ENCODE measurements at places on chromosomes 2 and 18. TPM values are rescaled to one million over a fixed set of nuclear protein-coding genes. Genes with fewer than 3 reads are reported as not detected.

DNA sequence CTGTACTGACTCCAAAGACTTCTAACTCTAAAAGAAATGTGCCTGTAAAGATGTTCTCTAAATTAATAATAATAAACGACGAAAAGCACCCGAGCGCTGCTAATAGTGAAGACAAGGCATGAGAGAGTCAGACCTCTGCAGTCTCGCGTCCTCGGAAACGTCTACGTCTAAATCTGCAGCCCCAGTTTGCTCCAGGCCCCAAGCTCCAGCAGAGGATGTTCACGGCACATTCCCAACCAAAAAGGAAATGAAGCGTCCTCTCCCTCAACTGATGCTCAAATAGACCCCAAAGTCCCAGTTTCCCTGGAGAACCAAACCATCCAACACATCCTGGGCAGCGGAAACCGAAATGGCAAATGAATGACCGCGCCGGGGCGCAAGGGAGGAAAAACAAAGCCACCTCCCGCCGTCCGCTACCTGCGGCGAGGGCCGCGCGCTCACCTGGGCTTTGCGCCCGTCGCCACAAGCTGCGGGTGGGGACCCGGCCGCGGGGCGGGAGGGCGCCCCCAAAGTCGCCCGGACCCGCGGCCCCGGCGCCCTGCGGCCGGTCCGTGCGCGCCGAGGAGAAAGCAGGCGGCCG lies 47.1 kb upstream of the CCDC150 start:
- peaks cover 14% of the 10 kb centered on the region for H3K4me1 ChIP-seq
- DNase-seq: peak; percentile 32
- no peaks in the 10 kb centered on the region for H3K36me3 ChIP-seq
- H3K4me3 ChIP-seq: peak overlapping the region; percentile 78

DNA sequence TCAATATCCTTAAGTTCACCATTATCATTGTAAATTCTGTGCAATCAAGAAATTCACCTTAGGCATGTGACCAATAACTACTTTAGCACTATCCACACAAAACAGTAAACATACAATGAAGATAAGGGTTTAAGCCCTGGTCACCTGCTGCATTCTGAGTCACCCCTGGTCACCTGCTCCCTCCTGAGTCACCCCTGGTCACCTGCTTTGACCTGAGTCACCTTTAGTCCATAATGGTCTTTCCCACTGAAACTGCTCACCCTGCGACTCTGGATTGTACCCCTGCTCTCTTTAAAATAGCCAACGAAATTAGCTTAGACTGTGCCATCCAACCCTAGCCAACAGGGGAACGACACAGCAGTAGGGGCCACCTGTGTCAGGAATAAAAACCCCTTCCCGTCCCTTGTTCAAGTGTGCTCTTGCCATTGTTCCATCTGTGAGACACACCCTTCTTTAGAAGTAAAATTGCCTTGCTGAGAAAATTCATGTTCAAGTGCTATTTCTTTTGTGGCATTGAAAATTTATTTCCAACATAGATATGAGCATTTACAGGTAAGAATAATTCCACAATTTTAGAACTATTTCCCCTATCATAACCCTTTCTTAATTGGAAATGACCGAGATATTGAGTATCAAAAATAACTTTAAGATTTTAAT lies 902.8 kb downstream of the DSC3 start:
- DNase-seq: no peak
- no peaks in the 10 kb centered on the region for H3K4me1 ChIP-seq
- no peak overlapping the region for H3K4me3 ChIP-seq
- no peaks in the 10 kb centered on the region for H3K36me3 ChIP-seq
- H3K27me3 ChIP-seq: no peaks in the 10 kb centered on the region
- no peak overlapping the region for H3K27ac ChIP-seq

- no peak overlapping the region for H3K27ac ChIP-seq
- no peaks in the 10 kb centered on the region for H3K27me3 ChIP-seq
- no peaks in the 10 kb centered on the region for H3K36me3 ChIP-seq
- H3K4me1 ChIP-seq: peaks cover 13% of the 10 kb centered on the region
- DNase-seq: peak; percentile 36
Measured at GRCh38 chr2:207692206-207693065, 19.0 kb upstream of the CCNYL1 start.

DNA sequence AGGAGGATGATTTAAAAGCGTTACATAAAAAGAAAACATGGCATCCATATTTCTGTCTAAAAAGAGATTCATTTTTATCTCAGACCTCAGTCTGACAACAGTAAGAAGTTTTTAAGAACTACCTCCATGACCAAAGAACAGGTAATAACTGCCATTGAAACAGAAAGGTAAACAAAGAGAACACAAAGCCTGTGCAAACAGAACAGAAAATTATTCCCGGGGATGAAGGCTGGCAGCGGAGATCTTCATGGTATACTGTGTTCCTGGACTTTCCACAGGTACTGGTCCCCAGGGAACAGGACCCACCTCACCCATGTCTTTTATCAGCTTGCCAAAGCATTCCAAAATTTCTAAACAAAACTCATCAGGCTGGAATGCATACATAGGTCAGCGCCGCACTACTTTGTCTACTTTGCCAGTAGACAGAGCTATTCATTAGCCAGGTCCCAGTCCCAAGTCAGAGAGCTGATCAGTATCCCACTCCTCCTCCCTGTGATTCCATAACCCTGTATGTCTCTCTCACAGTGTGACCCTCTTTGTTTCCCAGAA lies 277.3 kb downstream of the MBD2 start:
- H3K27me3 ChIP-seq: no peaks in the 10 kb centered on the region
- H3K36me3 ChIP-seq: no peaks in the 10 kb centered on the region
- no peak for DNase-seq
- H3K4me1 ChIP-seq: no peaks in the 10 kb centered on the region
- H3K4me3 ChIP-seq: no peak overlapping the region

- H3K27me3 ChIP-seq: no peaks in the 10 kb centered on the region
- DNase-seq: no peak
- peaks cover 3% of the 10 kb centered on the region for H3K4me1 ChIP-seq
- H3K27ac ChIP-seq: no peak overlapping the region
Measured at GRCh38 chr2:8630676-8631464, 51.0 kb upstream of the ID2 start.

DNA sequence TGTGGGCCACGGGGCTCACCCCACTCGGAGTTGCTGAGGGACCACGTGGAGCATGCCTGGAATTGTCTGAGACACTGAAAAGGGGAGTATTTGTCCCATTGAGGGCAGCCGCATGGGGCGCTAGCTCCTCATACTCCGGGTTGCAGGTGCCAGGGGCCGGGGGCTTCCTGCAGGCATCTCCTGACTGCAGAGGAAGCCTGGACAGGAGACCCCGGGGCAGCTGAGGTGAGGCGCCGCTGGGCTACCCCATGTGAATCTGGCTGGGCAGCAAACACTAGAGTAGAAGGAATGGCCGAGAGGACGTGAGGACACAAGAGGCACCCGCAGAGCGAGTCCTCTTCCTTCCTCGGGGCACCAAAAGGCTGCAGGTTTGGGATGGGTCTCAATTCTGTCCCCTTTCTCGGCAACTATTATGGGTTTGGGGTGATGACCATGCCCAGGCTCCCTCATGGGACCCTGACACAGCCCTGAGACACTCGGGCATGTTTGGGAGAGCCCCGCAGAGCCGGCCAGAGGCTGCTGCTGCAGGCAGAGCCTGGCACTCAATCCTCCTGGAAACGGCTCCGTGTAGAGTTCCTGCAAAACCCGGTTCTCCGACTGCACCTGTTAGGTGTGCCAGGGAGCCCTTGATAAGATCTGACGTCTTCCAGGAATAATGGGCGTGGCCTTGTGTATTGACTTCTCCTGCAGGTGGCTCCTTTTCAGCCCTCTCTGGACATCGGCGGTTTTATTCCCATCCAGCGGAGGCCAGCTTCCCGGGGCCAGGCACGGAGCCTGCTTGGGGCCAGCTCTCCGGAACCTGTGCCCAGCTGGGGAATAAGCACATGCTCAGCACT lies 77.0 kb downstream of the CTIF start:
- H3K4me3 ChIP-seq: no peak overlapping the region
- peaks cover 11% of the 10 kb centered on the region for H3K36me3 ChIP-seq
- no peak for DNase-seq
- H3K4me1 ChIP-seq: peaks cover 51% of the 10 kb centered on the region

The TBR1 gene
- total RNA-seq: not detected

DNA sequence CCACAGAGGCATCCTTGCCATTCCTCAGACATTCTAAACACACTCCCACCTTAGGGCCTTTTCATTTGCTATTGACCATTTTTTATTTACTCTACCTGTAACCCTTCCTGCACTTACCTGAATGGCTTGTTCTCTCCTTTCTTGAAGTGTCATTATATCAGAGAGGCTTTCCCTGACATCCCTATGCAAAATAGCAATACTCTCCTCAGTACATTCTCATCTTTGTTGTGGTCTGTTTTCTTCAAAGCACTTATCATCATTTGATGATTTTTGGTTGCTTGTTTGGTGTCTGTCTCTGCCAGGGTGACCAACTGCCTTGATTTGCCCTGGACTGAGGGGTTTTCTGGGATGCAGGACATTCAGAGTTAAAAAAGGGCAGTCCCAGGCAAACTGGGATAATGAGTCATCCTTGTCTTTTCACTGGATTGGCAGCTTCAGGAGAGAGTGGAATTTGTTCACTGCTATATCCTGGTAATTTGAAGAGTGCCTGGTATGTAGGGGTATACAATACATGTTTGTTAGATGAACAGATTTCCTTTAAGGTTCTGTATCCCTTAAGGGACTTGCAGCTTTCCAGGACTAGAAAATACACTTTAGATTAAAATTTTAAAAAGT lies 102.4 kb downstream of the BABAM2 start:
- peaks cover 37% of the 10 kb centered on the region for H3K4me1 ChIP-seq
- no peaks in the 10 kb centered on the region for H3K27me3 ChIP-seq
- H3K36me3 ChIP-seq: no peaks in the 10 kb centered on the region
- no peak for DNase-seq
- no peak overlapping the region for H3K27ac ChIP-seq

DNA sequence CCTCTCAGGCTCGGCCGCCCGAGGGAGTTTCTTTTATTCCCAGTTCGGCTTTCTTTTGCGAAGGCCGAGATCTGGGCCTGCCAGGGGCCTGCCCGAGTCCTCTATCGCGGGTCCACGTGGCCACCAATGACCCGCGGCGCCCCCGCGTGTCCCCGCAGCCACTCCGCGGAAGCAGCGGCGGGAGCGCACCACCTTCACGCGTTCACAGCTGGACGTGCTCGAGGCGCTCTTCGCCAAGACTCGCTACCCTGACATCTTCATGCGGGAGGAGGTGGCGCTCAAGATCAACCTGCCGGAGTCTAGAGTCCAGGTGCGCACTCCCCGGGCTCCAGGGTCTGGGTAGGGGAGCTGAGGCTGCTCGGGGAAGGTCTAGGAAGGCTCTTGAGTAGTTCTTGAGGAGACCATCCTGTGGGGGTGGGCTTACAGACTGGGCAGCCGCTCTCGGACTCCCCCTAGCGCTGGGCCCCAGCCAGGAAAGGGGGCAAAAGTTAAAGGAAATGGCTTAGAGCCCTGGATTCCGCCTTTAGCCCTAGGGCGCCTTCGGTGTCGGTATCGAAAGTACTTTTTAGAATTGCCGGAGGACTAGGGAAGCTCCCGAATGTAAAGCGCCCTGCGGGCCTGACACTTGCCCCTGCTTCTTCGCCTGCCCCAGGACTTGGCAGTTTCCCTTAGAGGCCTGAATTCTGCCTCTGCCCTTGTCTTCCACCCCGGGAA lies 3.4 kb downstream of the OTX1 start:
- no peak overlapping the region for H3K4me3 ChIP-seq
- H3K27me3 ChIP-seq: peaks cover 89% of the 10 kb centered on the region
- no peaks in the 10 kb centered on the region for H3K36me3 ChIP-seq
- H3K4me1 ChIP-seq: peaks cover 40% of the 10 kb centered on the region
- no peak for DNase-seq

- H3K4me3 ChIP-seq: no peak overlapping the region
- H3K4me1 ChIP-seq: no peaks in the 10 kb centered on the region
- no peaks in the 10 kb centered on the region for H3K27me3 ChIP-seq
- no peaks in the 10 kb centered on the region for H3K36me3 ChIP-seq
Measured at GRCh38 chr18:21933931-21934765, 193.6 kb downstream of the MIB1 start.

The IHH gene
- not detected for total RNA-seq

DNA sequence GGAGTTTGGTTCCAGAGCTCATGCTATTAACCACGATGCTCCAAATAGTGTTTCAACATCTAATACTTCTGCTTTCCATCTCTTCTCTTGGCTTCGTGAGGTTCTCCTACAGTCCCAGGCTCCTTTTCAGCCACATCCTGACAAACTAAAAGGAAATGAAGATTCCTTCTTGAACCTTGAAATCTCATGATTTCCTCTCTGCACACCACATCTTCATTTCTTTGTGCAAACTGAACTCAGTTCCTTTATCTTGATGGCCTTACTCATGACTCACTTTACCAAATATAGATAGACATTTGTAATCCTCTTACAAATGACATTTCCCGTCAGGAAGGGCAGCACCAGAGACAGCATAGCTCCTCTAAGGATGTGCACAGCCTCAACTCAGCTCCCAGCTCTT lies 50.0 kb upstream of the ITGA4 start:
- H3K27ac ChIP-seq: no peak overlapping the region
- H3K36me3 ChIP-seq: no peaks in the 10 kb centered on the region
- DNase-seq: no peak

DNA sequence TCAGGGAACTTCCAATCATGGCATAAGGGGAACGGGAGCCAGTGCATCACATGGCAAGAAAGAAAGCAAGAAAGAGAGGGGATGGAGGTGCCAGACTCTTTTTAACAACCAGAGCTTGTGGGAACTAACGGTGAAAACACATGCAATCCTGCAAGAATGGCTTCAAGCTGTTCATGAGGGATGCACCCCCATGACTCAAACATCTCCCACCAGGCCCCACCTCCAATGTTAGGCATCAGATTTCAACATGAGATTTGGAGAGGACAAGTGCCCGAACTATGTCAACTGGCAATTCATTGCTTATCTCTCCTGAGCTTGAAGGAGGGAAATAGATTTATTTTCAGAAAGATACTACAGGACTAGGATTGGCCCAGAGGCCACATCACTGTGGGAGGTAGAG lies 270.0 kb downstream of the SLC4A3 start:
- no peak for DNase-seq
- no peak overlapping the region for H3K4me3 ChIP-seq
- H3K27ac ChIP-seq: no peak overlapping the region
- no peaks in the 10 kb centered on the region for H3K4me1 ChIP-seq
- no peaks in the 10 kb centered on the region for H3K36me3 ChIP-seq

DNA sequence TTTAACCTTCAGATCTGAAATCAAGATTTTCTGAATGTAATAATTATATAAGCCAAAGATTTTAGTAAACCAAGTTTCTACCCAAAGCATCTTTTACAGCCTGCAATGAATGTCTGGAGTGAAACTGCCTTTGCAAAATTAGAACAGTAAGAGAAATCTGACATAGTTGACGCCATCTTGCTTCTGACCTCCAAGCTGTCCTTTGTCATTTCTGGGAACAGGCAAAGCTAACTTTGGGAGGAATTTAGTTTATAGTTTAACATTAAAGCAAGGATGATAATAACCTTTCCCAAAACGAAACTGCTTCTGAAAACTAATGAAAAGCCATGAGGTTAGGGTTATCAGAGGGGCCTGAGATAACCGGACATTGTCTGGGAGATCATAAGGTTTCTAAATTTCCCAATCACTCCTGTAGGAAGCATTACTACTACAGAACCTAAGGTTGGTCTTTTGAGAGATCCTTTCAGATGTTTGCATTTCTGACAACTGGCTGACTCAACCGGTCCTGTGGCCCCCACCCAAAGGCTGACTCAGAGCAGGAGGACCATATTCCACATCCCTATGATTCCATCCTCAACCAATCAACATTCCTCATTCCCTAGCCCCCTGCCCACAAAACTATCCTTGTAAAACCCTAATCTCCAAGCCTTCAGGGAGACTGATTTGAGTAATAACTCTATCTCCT lies 124.5 kb downstream of the TMEM131 start:
- DNase-seq: no peak
- H3K27me3 ChIP-seq: no peaks in the 10 kb centered on the region
- H3K4me3 ChIP-seq: no peak overlapping the region
- no peaks in the 10 kb centered on the region for H3K36me3 ChIP-seq
- H3K4me1 ChIP-seq: peaks cover 34% of the 10 kb centered on the region

The POTEI gene
- not detected for total RNA-seq

The SIGLEC15 gene
- 0.61 TPM for total RNA-seq

All from heart left ventricle (tissue), 16 donors.